ENCODE measurements at places on chromosomes 6 and 20.
A peak's percentile ranks its signal among the peaks of the same experiment; 100 is the strongest.

- DNase-seq, result peak; percentile 84
Measured at GRCh38 chr20:62088258-62089127, 22.8 kb upstream of the TAF4 start.

- DNase-seq, result no peak
Measured at GRCh38 chr6:77095936-77096627, 367.2 kb downstream of the HTR1B start.

- no peak for DNase-seq
Measured at GRCh38 chr20:6599876-6600735, 167.4 kb upstream of the BMP2 start.

DNA sequence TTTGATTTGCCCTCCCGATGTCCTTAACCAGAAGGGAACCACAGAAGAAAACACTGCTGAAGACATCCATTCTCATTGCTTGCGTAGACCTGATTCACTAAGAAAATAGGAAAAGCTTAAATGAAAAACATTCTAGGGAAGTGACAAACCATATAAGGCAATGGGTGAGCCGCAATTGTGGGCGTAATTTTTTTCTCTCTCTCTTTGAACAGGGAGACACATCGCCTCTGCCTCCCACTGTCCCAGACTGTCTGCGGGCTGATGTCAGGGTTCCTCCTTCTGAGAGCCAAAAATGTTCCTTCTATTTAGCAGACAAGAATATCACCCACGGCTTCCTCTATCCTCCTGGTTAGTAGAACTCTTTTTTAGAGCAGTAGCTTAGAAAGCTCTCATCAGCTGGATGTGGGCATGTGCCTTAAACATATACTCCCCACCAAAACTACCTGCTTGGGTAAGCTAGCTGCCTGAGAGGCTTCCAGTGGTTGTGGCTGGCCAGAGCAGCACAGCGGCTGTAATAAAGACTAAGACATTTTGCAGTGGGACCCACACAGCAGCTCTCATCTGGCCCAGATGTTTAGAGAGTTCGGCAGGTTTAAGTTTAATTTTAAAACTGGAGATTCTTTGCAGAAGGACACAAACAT lies 22.7 kb upstream of the CTAGE9 start:
- peak; percentile 19 for DNase-seq

- DNase-seq, result peak; percentile 22
Measured at GRCh38 chr6:81889377-81890053, 137.0 kb upstream of the TENT5A start.

DNA sequence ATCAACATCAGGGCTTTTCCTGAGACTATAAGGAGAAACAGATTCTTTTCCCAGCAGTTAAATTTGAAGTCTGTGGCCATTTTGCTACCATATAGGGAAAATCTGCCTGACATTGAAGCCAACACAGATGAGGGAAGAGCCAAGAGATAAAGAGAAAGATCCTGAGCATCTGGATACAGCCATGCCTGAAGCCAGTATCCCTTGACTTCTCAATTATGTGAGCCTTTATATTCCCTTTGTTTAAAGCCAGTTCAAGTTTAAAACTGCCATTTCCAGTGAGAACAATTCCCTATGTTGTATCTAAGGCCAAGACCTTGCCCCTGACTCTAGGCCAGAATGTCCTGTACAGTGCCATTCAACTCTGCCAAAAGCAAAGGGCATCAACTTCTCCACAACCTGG lies 3.8 kb upstream of the NRSN2 start:
- DNase-seq, result no peak

- no peak for DNase-seq
Measured at GRCh38 chr6:110366975-110367374, 8.8 kb upstream of the METTL24 start.

All from suppressor macrophage treated with lipopolysaccharide for 1 hour (primary cell).